Bone marrow (tissue), 2 donors: ENCODE measurements at places on chromosomes 3 and 15.

GRCh38 chr3:53137221-53137620, 7.0 kb upstream of the RFT1 start:
- DNase-seq: no peak

- DNase-seq: no peak
These were observed at the start of gene ARNT2 for GRCh38 chr15:80404057-80404760. Gene ARNT2 (plus strand): TSS chr15:80404382. CDS start chr15:80404516, 134 bp downstream.

GRCh38 chr15:33114374-33114717, 80.2 kb downstream of the FMN1 start:
- DNase-seq: no peak

- no peak for DNase-seq
These were observed 40.5 kb downstream of the TRAT1 start for GRCh38 chr3:108862865-108863798.

GRCh38 chr15:51837792-51838251, 8.4 kb downstream of the TMOD3 start:
- no peak for DNase-seq

DNA sequence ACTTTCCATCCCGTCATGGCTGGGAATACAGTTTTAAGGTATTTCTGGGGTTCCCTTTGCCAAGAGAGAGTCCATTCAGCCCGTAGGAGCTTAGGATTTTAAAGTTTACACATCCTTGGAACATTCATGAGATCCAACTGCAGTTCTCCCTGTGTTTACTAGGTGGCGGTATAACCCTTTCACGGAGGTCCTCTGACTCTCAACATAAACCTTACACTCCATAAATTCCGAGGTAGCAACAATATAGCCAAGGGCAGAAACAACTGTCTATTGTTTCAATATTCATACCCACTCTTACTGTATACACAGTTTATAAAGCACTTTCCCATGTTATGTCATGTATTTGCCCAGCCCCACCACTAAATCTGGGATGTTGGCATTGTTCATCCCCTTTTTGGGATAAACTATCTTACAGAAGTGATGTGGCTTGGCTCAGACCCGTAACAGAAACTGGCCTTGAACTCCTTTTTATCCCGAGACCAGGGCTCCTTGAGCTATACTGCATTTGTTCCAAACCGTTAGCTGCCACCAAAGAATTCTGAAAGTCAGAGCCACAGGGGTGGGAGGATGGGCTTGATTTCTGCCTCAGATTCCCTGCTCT, 69.2 kb upstream of the COL6A5 start:
- DNase-seq: peak; percentile 9

GRCh38 chr3:52372822-52373504, 56.8 kb downstream of the DNAH1 start:
- peak; percentile 44 for DNase-seq

GRCh38 chr3:80993241-80993945, 768.1 kb downstream of the GBE1 start:
- DNase-seq: no peak

DNA sequence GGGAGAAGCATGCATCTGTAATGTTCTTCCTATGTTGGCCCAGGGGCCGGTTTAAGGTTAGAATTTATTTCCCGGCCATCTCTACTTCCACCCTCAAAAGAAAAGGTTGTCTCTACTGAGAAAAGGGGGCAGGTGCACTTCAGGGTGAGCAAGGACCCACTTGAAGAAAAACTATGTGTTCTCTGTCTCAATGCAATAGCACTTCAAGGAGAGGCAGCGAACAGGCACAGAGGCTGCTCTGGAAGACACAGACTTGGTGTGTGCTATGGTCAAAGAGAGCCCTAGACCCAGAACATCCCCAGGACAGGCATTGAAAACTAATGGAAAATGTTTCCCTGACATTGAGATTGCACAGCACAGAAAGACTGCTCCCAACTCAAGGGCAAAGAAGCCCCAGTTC, 7.6 kb downstream of the MINDY4B start:
- DNase-seq: no peak

DNA sequence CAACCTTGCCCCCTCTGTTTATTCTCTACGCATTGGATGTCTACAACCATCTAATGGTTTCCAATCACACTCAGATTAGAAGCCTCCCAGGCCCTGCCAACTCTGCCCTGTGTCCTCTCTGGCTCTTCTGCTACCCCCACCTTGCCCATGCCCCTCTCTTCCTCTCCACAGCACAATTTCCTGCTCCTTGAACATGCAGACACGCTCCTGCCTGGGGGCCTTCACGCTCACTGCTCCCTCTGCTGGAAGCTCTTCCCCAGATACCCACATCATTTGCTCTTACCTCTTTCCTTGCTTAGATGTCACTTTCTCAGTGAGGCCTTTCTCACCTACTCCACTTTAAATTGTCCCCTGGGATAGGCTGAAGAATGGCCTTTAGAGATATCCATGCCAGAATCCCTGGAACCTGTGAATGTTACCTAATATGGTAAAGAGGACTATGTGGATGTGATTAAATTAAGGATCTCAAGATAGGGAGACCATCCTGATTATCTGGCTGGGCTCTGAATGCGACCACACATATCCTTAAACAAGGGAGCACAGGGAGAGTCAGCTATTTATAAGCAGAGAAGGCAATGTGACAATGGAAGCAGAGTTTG, 9.9 kb downstream of the KY start:
- no peak for DNase-seq

- DNase-seq: no peak
These were observed 5.3 kb downstream of the IP6K2 start for GRCh38 chr3:48711727-48712126.

DNA sequence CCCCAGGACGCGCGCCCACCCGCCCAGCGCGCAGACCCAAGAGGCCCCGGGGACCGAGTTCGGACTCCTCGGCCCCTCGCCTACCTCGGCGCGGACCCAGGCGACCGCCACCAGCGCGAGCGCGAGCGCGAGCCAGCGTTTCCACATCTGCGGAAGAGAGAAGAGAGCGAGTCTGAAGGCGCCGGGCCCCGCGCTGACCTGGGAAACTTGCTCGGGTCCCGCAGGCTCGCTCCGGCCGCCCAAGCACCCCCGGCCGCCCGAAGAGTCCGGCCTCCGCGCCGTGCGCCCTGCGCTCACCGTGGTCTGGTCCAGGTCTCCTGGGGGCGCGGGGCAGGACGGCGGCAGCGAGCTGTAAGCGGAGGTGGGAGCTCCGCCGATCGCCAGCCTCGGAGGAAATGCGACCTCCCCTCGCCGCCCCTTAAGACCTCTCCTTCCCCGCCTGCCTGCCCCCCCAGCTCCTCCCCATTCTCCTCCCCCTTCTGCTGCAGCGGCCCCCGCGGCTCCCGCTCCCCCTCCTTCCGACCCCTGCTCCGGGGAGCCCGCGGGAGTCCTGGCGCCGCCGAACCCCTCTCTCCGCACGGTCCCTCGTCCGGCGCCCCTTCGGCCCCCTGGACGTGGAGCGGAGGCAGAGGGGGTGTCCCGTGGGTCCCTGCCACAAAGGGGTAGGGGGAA, at the start of gene FSTL1:
TSS of gene FSTL1 (minus strand) at position 393 of the 672 bp plus-strand sequence. CDS start at position 147, 246 bp downstream.
- peak; percentile 6 for DNase-seq

DNA sequence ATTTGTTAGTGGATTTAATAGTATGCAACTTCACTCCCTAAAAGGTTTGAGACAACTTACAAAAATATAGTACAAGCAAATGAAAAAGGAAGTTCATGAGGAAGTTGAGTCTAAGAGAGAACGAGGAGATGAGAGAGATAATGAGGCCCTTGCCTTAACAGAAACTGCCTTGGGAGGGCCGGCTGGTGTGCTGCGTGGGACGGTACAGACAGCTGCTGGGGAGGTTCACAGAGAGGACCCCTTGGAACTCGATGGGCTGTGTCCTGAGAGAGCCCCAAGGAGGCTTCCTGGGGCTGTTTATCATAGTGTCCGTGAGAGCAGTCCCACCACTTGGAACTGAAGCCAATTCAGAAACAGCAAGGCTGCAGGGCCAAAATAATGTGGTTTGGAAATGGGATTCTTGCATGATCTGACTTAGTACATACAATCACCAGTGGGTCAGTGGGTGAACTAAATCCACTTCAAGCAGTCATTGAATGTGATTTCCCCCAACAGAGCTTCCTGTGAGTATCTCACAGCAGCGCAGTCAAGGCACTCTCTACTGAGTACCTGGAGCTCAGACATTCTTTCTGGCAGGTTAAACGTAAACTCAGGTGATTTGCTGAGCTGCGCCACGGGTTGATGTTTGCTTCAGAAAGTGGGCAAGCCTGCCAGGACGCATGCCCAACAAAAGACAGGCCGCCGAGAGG, 90.8 kb downstream of the CRTC3 start:
- no peak for DNase-seq

GRCh38 chr3:64617610-64618009, 70.2 kb downstream of the ADAMTS9 start:
- no peak for DNase-seq

GRCh38 chr3:61111825-61112224, 139.4 kb downstream of the FHIT start:
- no peak for DNase-seq

DNA sequence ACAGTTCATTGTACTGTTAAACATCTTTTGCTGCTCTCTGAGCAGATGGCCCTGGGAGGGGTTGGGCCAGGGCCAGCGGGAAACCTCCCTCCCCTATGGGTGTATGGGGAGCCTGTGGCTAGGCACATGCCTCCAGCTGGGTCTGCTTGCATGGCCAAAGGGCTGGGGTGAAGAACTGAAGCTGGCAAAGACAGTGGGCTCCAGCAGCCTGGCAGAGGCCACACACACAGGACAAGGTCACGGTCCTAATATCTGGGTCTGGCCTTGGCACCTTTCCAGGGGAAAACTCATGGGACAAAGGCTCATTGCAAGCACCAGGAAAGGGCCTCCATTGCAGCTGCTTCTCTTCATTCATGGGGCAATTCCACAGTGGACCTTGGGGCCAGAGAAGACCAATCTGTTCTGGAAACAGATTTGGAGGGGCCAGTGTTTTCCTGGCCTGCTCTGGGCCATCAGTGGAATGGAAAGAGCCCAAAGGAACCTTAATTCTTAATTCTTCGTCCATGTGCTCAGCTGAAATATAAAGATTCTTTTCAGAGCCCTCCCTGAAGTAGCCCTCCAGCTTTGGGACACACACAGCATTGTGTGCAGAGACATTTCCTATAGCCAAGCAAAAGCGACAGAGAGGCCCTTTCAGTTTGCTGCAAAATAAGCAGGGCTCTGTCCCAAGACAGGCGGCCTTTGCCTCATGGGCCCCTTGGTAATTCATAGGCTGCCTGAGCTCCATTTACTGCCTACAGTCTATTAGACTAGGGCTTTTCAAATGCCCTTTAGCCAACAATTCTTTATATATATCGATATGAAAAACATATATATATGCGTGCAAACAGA, 11.3 kb upstream of the LIMD1 start:
- no peak for DNase-seq

DNA sequence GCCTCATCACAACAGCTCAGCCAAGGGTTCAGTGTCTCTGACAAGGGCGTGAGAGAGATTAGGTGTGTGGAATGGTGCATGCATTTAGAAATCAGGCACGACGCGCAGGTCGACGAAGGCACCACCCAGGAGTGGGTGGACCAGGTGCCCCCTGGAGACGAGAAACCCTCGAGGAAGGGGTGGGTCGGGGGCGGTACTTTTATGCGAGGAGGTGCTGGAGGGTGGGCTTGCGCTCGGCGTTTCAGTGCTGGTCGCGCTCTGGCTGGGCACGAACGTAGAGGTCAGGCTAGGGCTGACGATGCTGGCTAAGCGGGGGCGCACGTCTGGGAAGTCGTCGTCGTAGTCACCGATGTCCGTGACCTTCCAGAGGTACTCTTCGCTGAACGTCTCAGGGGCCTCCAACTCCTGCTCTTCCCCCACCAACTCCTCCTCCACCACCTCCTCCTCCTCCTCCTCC, 393 bp downstream of the ERICH6 start:
- no peak for DNase-seq

- DNase-seq: no peak
These were observed 83.5 kb downstream of the SSR3 start for GRCh38 chr3:156471431-156471830.

GRCh38 chr3:171526146-171526545, 65.9 kb upstream of the TNIK start:
- DNase-seq: no peak

- no peak for DNase-seq
These were observed 225.8 kb upstream of the ZNF717 start for GRCh38 chr3:76011121-76011520.

- DNase-seq: no peak
These were observed 102.3 kb downstream of the MYRIP start for GRCh38 chr3:39911465-39912309.

GRCh38 chr3:10437995-10438901, 67.1 kb downstream of the ATP2B2 start:
- no peak for DNase-seq

DNA sequence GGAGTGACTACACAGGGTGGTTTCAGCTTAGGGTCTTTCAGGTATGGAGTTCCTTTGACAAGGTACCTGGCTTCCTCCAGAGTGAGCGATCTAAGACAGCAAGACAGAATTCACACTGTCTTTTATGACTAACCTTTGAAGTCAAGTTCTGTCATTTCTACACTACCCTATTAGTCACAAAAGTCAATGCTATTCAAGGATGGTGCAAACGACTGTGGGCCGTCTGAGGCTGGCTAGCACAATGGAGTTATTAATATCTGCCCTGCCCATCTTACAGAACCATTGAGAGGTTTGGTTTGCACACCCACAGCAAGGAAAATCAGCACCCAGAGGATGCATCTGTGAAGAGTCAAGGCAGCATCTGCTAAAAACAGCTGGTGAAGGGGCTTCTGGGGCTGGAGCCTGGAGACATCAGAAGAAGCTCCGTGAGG, 62.9 kb upstream of the XCR1 start:
- DNase-seq: no peak

GRCh38 chr3:153462545-153462944, 300.5 kb downstream of the RAP2B start:
- DNase-seq: no peak

DNA sequence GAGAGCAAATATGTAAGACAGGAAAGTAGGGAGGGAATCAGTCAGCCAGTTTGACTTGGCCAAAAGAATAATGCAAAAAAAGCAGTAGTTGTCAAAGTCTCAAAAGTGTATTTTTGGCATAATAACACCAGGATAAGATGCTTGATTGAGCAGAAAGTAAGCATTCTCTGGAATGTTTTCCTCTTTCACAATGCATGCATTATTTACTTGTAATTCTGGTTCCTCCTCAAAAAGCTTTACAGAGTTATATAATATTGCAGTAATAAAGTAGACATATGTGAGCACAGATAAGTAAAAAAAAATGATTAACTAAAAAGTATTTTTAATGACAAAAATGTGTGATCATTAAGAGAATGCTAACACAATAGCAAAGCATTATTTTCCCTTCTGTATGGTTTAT, 285.9 kb upstream of the BCHE start:
- DNase-seq: no peak

- DNase-seq: no peak
These were observed 107.4 kb upstream of the SLC4A7 start for GRCh38 chr3:27591312-27592210.

- no peak for DNase-seq
These were observed 42.0 kb downstream of the BFSP2 start for GRCh38 chr3:133441867-133442270.

DNA sequence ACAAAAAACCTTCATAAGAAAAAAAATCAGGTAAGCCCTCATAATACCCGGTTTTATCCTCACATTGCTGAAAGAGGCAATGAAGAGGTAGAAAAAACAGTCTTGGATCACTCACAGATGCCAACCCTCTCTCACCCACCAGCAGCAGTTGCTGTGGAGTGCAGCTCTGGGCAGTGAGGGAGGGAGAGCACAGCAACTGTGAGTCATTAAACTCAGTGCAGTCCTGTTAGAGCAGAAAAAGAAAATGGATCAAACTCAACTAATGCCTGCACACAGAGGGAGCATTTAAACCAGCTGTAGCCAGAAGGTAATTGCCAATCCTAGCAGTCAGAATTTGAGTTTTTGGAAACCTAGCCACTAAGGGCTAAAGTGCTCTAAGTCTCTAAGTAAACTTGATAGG, 1050.6 kb upstream of the ALCAM start:
- DNase-seq: no peak

GRCh38 chr3:114034211-114034610, 22.1 kb downstream of the CCDC191 start:
- no peak for DNase-seq
